ENCODE measurements at places on chromosomes 3 and 15.

- DNase-seq, result no peak
These were observed 31.8 kb upstream of the CRTC3 start for GRCh38 chr15:90497912-90498311.

GRCh38 chr3:123105201-123106189 is 38.7 kb downstream of the PDIA5 start:
- DNase-seq, result no peak

GRCh38 chr3:12611117-12611516 is 52.8 kb downstream of the RAF1 start:
- no peak for DNase-seq

DNA sequence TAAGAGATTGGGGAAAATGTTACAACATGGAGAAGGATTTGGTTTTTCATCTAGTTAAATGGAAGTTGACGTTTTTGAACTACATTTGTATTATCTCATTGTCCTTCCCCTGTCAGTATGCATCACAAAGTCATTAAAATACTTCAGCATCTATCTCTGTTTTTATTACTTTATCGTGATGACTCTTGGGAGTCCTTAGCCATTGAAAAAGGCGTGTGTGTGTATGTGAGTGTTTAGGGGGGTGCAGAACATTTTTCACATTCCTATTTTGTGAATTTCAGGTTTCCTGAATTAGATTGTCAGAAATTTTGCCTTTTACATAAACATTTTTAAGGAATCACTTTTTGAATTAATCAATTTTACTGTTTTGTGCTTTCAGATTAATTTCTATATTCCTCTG is 360.6 kb upstream of the SGO1 start:
- no peak for DNase-seq

DNA sequence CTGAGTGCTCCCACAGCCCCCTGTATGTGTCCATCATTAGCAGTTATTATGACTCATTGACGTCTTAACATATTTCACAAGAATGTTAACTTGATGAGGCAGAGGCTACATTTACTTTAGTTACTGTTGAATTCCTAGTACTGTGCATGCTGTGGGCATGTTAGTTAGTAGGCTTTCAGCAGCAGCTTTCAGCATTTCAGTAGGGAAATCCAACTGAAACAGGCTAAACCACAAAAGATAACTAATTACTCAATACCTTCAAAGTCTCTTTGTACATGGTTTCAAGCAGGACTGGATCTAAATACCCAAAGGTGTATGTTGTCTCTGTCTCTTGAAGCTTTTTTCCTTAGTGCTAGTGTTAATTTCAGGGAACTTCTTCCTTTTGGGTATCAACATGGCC is 229.9 kb upstream of the SUCLG2 start:
- no peak for DNase-seq

DNA sequence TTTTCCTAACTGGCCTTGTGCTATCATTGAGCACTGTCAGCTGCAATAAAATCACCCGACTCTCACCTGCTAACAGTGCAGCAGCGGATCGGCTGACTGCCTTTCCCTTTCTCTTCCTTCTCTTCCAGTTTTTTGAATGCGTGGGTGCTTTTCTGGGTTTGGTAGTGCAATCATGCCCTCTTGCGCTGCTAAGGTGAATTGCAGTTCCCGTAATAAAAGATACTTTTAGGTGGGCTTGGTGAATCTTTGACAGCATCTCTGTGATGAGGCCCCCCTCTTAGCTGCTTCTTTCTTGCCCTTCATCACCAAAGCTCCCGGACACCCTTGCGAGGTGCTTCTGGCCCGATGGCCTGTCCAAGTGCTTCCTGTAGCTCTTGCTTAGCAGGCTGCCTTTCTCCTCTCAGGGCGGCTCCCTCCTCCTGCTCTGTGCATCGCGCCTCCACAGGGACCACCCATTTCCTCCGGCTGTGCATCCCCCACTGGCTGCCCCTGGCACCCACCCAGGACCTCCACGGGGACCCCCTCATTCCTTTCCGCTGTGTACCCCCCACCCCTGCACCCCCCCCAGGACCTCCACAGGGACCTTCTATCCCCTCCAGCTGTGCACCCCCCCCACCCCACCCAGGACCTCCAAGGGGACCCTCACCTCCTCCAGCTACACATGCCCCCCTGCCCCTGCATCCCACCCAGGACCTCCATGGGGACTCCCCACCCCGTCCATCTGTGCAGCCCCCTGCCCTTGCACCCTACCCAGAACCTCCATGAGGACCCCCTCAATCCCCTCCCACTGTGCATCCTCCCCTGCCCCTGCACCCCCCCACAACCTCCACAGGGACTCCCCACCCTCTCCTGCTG is 50.8 kb upstream of the RPL32 start:
- DNase-seq, result no peak
